ENCODE measurements at places on chromosomes 5 and 9. TPM values are rescaled to one million over a fixed set of nuclear protein-coding genes. Genes with fewer than 3 reads are reported as not detected.

Gene EIF4E1B
- not detected for polyA plus RNA-seq

Gene TRIM36
- 0.47 TPM for polyA plus RNA-seq

Gene ZNF366
- polyA plus RNA-seq = 1.3 TPM

Gene CCDC192
- polyA plus RNA-seq = not detected

Gene OTP
- 0.01 TPM for polyA plus RNA-seq

Gene C5orf15
- polyA plus RNA-seq = 22.9 TPM

Gene PCDHGB6
- polyA plus RNA-seq = 0.82 TPM

Gene SLC46A2
- polyA plus RNA-seq = not detected

Gene MEGF9
- polyA plus RNA-seq = 4.5 TPM

Gene SLC4A9
- polyA plus RNA-seq = not detected

Gene PDE6A
- 0.10 TPM for polyA plus RNA-seq

Gene ECM2
- 1.2 TPM for polyA plus RNA-seq

Gene ROR2
- 0.09 TPM for polyA plus RNA-seq

Gene DBN1
- 20.1 TPM for polyA plus RNA-seq

Gene ANKRD34B
- polyA plus RNA-seq = not detected

Gene IER5L
- 8.3 TPM for polyA plus RNA-seq

Gene LCN2
- polyA plus RNA-seq = 0.69 TPM

Gene IL13
- polyA plus RNA-seq = not detected

Gene SPATA31A3
- polyA plus RNA-seq = not detected

Gene WNK2
- 11.9 TPM for polyA plus RNA-seq

Gene OSMR
- 3.3 TPM for polyA plus RNA-seq

Gene CDH6
- polyA plus RNA-seq = 0.77 TPM

Gene PCDHA8
- not detected for polyA plus RNA-seq

Gene PCDHB12
- polyA plus RNA-seq = 0.21 TPM

Gene FABP6
- not detected for polyA plus RNA-seq

Gene GARIN3
- not detected for polyA plus RNA-seq

Gene C1QTNF3
- 0.38 TPM for polyA plus RNA-seq

Gene RAB14
- 17.6 TPM for polyA plus RNA-seq

Gene CDO1
- 4.6 TPM for polyA plus RNA-seq

Gene MYORG
- polyA plus RNA-seq = 50.7 TPM

Gene CDX1
- 0.06 TPM for polyA plus RNA-seq

Gene RASGRF2
- 2.2 TPM for polyA plus RNA-seq
